ENCODE measurements at places on chromosomes 4 and X.

DNA sequence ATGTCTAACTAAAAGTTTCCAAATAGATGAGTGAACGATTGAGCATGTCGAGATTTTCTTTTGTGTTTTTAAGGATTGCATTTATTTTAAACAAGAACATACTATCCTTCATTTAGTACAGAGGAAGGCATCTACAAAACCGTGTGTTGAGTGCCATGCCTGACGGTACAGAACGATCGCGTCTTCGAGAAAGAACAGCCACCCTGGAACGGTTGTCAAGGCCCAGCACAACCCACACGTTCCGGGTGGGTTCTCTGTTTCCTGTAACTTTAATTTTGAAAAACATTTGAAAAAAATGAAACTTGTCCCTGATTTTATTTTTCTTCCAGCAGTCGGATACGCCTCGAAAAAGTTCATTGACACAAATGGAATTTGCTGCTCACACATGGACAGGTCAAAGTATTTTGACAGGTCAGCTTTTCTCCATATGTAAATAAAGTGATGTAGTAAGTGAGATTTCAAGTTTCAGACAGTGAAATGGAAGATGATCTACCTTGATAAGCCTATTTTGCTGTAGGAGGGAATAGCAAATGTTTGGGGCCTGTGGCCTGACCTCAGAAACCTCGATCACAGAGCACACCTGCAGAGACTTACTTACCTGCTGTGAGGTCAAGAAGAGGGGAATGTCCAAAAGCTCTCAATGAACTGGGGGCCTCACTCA lies 24.4 kb upstream of the CYP4V2 start:
- DNase-seq: no peak

DNA sequence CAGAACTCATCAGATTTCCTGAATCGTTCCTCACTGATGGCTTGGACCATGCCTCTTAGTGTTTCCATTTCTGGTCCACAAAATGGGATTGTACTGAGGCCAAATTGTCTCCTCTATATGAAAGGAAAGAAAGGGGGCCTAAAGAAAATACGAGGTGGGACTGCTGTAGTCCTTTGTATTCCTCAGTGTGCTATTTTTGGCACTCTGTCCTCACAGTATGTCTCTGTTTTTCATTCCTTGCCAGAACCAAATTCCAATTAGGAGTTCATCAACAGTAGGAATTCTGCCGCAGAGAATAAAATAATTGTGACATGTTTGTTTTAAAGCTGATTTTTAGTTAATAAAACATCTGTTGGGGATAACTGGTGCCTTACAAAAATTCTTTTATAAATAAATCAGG lies 515.7 kb downstream of the SMARCA1 start:
- DNase-seq: no peak

- DNase-seq: no peak
Measured at GRCh38 chr4:10013722-10014121, 7.6 kb downstream of the SLC2A9 start.

- DNase-seq: no peak
Measured at GRCh38 chr4:174437749-174438148, 84.5 kb downstream of the HPGD start.

DNA sequence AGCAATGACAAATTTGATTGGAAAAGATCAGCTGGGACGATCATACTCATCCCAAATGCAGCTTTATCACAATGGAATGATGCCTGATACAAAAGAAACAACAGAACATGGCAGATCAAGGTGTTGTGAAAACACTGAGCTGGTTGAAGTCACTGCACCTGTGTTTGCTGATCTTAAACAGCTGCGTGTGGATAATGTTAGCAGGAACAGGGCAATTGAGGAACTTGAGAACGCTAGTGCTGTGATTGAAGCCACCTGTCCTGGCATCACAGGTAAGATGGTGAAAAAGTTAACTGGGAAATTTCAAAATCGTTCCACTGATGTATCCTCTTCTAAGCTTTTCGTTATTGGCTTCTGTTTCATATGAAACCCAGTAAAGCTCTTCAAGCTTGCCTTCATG lies 27.4 kb upstream of the SOD3 start:
- no peak for DNase-seq

DNA sequence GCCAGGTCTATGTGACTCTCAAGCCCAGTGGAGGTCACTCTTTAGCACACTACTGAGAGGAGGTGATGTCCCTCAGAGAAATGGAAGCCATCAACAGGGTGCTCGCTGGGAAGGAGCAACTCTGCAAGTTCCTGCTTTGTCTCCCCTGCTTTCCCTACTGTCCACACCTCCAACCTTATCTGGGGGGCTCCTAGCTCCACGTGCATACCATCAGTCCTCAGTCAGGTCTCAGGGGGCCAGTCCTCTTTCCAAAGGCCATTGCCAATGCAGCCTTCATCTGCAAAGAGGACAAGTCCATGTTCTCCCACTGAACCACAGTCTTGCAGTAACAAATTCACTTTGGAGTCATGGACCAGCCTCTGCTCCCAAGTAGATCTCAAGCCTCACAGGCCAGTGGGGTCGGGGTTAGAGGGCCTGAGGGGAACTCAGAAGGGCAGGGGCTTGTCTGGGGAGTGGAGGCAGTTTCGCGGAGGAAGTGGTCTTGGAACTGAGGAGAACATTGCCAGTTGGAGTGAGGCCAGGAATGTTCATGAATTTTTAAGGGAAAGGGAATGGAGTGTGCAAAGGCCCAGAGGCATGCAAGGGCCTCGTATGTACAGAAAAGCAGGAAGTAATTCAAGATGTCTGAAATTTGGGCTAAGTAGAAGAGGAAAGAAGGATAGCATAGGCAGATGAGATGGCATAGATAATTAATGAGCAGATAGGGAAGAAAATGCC lies 8.9 kb downstream of the RTL5 start:
- DNase-seq: no peak

- DNase-seq: no peak
Measured at GRCh38 chr4:148067301-148067916, 335.5 kb downstream of the ARHGAP10 start.

GRCh38 chr4:80360084-80360483 lies 24.6 kb downstream of the CFAP299 start:
- DNase-seq: no peak

DNA sequence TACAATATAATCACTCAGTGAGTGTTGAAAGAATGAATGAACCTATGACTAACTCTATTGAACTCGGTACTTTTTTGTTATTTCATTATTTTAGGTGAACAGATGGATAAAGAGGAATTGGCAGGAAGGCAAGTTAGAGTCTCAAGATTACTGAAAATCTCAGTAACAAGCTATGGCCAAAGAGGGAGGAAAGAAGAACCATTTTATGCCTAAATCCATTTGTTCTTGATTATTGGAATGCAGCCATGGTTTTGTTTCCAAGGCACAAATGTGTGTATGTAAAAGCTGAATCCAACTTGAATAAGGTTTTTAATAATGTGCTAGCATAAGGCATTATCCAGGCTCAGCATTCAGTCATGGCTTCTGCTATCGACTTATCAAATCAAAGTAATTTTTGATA lies 196.4 kb downstream of the DTHD1 start:
- DNase-seq: no peak

- no peak for DNase-seq
Measured at GRCh38 chrX:75301060-75301459, 27.2 kb downstream of the UPRT start.

DNA sequence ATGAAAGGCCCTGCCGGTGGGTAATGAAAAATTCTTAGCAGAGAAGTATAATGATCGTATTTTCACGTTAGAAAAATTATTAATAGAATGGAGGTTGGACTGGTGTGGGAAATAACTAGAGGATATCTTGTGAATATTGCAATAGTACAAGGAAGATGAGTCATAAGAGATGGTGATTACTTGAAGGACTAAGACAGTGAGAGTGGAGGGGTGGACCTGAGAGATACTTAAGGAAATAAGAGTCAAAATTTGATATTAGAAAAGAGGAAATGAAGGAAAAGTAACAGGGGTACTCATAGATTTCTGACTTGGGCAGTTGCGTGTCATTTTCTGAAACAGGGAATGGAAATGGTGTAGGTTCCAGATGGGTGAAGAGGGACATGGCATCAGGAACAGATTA lies 1.7 kb upstream of the USP53 start:
- DNase-seq: no peak

DNA sequence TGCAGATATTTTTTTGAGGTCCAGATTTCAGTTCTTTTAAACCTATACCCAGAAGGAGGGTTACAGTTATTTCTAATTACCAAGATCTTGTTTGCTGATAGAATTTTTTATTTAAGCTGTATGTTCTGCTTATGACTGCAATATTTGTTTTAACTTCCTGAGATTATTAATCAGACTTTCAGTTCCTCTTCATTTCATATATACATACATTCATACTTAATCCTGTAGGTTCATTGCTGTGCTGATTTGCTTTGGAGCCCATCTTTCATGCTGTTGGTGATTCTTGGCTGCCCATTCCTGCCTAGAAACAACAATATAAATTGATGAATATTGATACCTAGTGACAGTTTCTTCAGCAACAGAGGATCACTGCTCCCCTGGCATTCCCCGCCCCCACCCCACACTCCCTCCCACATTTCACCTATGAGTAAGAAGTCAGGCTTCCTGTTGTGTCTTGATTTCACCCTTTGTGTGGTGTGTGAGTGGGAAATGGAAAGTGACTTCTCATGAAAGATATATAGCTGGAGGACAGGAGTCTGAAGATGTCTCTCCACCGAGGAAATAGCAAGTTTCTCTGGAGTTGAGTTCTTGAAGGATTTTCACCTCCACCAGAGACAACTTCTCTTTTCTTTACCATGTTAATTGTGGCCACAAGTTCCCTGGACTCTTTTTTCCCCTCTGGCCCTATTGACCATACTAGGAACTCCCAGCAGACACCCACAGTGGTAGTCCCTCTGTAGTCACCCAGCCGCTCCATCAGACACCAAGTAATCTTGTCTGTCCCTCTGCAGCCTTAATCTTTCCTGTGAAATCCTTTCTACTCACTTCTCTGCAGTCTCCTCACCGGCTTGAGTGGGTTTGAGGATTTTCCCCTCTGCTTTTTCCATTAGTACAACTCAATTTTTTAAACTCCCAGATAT lies 118.4 kb downstream of the ASB9 start:
- DNase-seq: peak; percentile 7

- DNase-seq: no peak
Measured at GRCh38 chrX:153495903-153496589, 1.3 kb downstream of the BGN start.

DNA sequence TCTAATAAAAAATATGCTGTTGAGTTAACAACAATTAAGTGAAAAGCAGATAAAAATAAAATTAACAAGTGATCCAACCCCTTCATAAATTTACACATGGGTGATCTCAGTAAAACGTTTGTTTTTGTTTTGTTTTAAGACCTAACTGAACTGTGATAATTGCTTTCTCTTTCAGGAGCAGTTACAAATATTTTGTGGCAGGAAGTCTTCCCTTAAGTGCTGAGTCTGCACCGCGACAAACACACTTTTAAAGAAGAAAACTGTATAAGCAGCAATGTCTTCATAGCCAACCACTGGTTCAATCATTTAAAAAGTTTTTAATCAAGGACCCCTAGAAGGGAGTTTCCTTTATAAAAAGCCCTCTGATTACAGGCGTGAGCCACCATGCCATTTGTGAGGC lies 53.7 kb upstream of the NFKB1 start:
- no peak for DNase-seq

GRCh38 chrX:102624105-102624504 lies 24.8 kb downstream of the ARMCX5 start:
- no peak for DNase-seq
